Muscle of leg (tissue), 16 donors: ENCODE measurements at places on chromosomes 4 and X. TPM values are rescaled to one million over a fixed set of nuclear protein-coding genes. Genes with fewer than 3 reads are reported as not detected.

GRCh38 chr4:187070158-187070557 lies 346.5 kb upstream of the FAT1 start:
- DNase-seq: no peak
- H3K27ac ChIP-seq: no peak overlapping the region
- H3K27me3 ChIP-seq: no peaks in the 10 kb centered on the region
- no peak overlapping the region for H3K4me3 ChIP-seq

- no peak overlapping the region for H3K4me3 ChIP-seq
- DNase-seq: no peak
- H3K27ac ChIP-seq: no peak overlapping the region
- H3K36me3 ChIP-seq: peaks cover 10% of the 10 kb centered on the region
Measured at GRCh38 chr4:13452927-13453579, 31.1 kb downstream of the RAB28 start.

DNA sequence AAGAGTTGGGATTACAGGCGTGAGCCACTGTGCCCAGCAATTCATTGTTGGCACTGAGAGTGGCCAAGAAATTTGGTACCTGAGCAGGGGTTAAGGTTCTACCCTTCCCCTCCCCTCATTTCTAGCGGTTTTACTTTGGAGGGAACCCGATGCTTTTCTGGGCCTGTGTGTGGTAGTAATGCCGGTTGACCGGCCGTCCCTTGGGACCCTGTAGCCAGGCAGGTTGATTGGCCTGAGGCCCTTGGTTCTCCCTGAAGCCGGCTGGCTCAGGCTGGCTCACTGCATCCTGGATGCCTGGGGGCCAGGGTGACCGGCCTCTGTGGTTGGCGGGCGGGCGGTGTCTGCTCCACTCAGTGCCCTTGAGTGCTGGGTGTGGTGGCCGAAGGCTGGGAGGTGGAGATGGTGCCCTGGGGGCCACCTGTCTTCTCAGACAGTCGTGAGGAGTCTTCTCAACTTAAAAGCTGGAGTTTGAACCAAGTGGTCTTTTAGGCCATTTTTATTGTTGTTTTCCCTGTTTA lies 45.6 kb downstream of the RGS12 start:
- H3K4me3 ChIP-seq: no peak overlapping the region
- H3K36me3 ChIP-seq: peaks cover 7% of the 10 kb centered on the region
- no peak for DNase-seq
- no peaks in the 10 kb centered on the region for H3K27me3 ChIP-seq
- peaks cover 8% of the 10 kb centered on the region for H3K4me1 ChIP-seq

DNA sequence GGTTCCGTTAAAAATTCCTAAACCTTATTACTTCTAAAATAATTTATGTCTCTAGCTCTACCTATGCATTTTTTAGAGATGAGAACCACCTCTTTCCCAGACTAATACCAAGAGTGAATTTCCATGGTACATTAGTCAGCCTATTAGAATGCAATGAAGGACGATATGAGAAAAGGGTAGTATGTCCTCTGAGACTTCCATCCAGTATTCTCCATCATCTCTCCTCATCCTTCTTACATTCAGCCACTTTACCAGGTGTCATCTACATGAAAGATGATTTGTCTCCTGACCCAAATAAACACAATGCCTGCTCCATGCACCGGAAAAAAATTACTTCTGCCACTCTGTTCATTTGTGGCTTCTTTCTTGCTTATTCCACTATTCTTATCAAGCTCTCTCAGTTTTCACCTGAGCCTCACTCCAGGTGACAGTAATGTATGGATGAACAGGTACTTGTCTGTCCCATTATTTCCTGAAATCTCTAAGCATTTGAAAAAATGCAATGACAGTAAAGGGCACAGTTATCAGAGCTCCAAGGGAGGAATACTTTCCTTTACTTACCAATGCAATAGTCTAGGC lies 97.9 kb downstream of the MAB21L2 start:
- no peaks in the 10 kb centered on the region for H3K4me1 ChIP-seq
- no peak for DNase-seq
- no peak overlapping the region for H3K27ac ChIP-seq
- H3K36me3 ChIP-seq: no peaks in the 10 kb centered on the region
- no peaks in the 10 kb centered on the region for H3K27me3 ChIP-seq

DNA sequence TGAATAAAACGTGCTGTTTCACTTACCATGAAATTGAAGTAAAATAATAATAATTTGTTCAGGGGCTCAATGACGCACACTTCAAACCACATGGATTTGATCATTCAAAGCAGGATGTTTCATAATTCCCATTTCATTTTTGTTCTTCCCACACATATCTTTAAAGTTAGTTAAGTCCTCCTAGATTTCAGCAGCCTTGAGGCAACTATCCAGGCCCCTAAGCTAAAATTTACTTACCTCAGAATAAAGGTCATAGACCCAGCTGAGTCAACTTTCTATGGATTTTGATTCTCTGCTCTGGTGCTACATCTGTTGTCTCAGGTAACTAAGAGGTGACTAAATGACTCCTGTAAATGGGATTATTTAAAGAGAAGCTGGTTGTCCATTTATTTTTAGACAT lies 25.0 kb downstream of the GPR174 start:
- H3K36me3 ChIP-seq: no peaks in the 10 kb centered on the region
- DNase-seq: no peak
- peak overlapping the region; percentile 0 for H3K27ac ChIP-seq

The TLR1 gene
- total RNA-seq: 4.7 TPM

- H3K4me1 ChIP-seq: no peaks in the 10 kb centered on the region
- no peak for DNase-seq
- no peak overlapping the region for H3K27ac ChIP-seq
- no peaks in the 10 kb centered on the region for H3K27me3 ChIP-seq
- H3K36me3 ChIP-seq: no peaks in the 10 kb centered on the region
Measured at GRCh38 chrX:25383196-25383595, 367.4 kb upstream of the ARX start.

DNA sequence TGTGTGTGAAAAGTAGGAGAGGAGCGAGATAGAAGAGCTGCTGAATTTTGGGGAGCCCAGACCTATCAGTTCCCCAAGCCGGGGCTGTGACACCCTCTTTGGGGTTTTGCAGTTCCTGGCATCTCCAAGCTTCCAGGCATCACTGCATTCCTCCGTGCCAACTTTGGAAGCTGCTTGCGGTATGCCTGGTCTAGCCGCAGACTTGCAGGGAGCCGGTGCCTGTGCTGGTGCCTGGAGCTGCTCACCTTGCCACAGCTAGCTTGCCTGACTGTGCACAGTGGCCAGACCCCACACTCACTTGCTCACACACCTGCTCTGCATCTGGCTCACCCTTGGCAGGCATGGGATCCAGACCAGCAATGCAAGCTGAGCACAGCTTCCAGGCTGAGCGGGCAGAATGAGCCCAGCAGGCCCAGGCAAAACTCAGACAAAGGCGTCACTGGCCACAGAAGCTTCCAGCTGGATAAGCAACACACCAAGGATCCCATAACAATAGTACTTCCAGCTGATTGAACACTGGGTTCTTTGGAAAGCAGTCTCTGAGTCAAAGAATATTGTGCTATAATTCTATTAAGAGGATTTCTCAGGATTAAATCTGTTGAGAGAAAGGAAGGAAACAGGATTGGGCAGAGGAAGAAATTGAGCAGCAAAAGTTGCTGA lies 390.9 kb downstream of the TEX13C start:
- no peak overlapping the region for H3K4me3 ChIP-seq
- H3K27ac ChIP-seq: no peak overlapping the region
- H3K4me1 ChIP-seq: no peaks in the 10 kb centered on the region

- H3K36me3 ChIP-seq: no peaks in the 10 kb centered on the region
- H3K4me3 ChIP-seq: no peak overlapping the region
- no peak for DNase-seq
Measured at GRCh38 chr4:140103676-140104075, 50.3 kb downstream of the MAML3 start.

The STOX2 gene
- total RNA-seq: 7.3 TPM

The IL21 gene
- not detected for total RNA-seq

DNA sequence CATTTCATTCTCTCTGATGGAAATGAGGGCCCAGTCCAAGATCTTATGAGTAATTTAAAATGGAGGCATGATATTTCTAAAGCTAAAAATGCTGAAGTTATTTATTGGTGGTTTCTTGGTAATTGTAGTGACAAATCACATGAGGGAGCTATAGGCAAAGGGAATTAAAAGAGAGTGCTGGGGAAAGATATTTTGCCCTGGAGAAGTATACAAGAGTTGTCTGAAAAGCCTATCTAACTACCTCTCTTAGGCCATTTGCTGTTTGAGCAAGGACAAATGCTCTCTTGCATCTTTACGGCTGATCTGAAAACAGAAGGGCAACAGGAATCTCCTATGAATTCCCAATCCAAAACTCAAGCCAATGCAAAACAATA lies 89.4 kb downstream of the FMR1NB start:
- no peaks in the 10 kb centered on the region for H3K27me3 ChIP-seq
- no peak overlapping the region for H3K27ac ChIP-seq
- H3K36me3 ChIP-seq: no peaks in the 10 kb centered on the region
- no peak overlapping the region for H3K4me3 ChIP-seq

The TEX13D gene
- total RNA-seq: 0.04 TPM

GRCh38 chr4:61003301-61003700 lies 196.8 kb upstream of the ADGRL3 start:
- H3K27me3 ChIP-seq: no peaks in the 10 kb centered on the region
- DNase-seq: no peak
- no peaks in the 10 kb centered on the region for H3K36me3 ChIP-seq
- H3K27ac ChIP-seq: no peak overlapping the region
- no peaks in the 10 kb centered on the region for H3K4me1 ChIP-seq

The CXCL5 gene
- total RNA-seq: 0.04 TPM

- H3K4me1 ChIP-seq: no peaks in the 10 kb centered on the region
- H3K27ac ChIP-seq: no peak overlapping the region
- no peak for DNase-seq
Measured at GRCh38 chr4:2910409-2910808, 52.8 kb downstream of the NOP14 start.

DNA sequence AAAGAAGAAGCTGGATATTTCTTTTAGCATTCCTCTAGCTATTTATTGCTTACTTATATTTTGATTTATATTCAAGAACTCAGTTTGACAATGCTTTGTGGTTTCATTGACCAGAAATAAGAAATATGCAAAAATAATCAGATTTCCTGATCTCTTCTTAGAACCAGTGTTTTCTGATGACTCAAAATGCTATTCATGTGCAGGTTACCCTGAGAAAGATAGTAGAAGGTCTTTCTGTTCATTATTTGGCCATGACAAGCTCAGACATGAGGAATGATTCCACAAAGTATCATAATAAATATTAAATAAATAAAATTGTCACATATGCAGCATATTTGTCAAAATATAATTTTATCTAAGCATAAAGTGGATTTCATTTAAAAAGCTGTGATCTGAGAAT lies 24.1 kb downstream of the ADH7 start:
- no peaks in the 10 kb centered on the region for H3K27me3 ChIP-seq
- no peak overlapping the region for H3K4me3 ChIP-seq
- H3K36me3 ChIP-seq: no peaks in the 10 kb centered on the region
- no peak for DNase-seq
- H3K27ac ChIP-seq: no peak overlapping the region

The MAGEA2B gene
- not detected for total RNA-seq

GRCh38 chr4:80948995-80949394 lies 81.5 kb upstream of the BMP3 start:
- no peak overlapping the region for H3K4me3 ChIP-seq
- no peak for DNase-seq
- no peaks in the 10 kb centered on the region for H3K27me3 ChIP-seq
- H3K4me1 ChIP-seq: no peaks in the 10 kb centered on the region
- H3K36me3 ChIP-seq: no peaks in the 10 kb centered on the region

The NUDT11 gene
- total RNA-seq: 4.7 TPM

GRCh38 chrX:30589146-30589888 lies 11.8 kb upstream of the TASL start:
- no peaks in the 10 kb centered on the region for H3K27me3 ChIP-seq
- peak; percentile 53 for DNase-seq
- no peaks in the 10 kb centered on the region for H3K4me1 ChIP-seq

- no peaks in the 10 kb centered on the region for H3K27me3 ChIP-seq
- H3K27ac ChIP-seq: no peak overlapping the region
- H3K36me3 ChIP-seq: no peaks in the 10 kb centered on the region
- no peaks in the 10 kb centered on the region for H3K4me1 ChIP-seq
Measured at GRCh38 chr4:119314356-119314755, 7.6 kb downstream of the FABP2 start.

The MXRA5 gene
- 47.2 TPM for total RNA-seq

GRCh38 chrX:53479301-53479700 lies 45.1 kb upstream of the HSD17B10 start:
- H3K4me3 ChIP-seq: no peak overlapping the region
- H3K27ac ChIP-seq: no peak overlapping the region
- H3K4me1 ChIP-seq: no peaks in the 10 kb centered on the region
- no peak for DNase-seq
- peaks cover 46% of the 10 kb centered on the region for H3K27me3 ChIP-seq

The NAP1L2 gene
- 1.3 TPM for total RNA-seq

DNA sequence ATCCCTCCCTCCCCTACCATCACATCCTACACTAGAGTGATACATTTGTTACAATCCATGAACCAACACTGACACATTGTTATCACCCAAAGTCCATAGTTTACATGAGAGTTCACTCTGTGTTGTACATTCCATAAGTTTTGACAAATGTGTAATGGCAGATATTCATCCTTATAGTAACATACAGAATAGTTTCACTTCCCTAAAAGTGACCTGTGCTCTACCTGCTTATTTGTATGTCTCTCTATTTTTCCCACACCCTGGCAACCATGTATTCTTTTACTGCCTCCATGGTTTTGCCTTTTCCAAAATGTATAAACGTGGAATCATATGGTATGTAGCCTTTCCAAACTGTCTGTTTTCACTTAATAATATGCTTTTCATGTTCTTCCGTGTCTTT lies 42.2 kb upstream of the HPGD start:
- no peak overlapping the region for H3K4me3 ChIP-seq
- H3K36me3 ChIP-seq: no peaks in the 10 kb centered on the region
- no peaks in the 10 kb centered on the region for H3K27me3 ChIP-seq
- no peaks in the 10 kb centered on the region for H3K4me1 ChIP-seq

DNA sequence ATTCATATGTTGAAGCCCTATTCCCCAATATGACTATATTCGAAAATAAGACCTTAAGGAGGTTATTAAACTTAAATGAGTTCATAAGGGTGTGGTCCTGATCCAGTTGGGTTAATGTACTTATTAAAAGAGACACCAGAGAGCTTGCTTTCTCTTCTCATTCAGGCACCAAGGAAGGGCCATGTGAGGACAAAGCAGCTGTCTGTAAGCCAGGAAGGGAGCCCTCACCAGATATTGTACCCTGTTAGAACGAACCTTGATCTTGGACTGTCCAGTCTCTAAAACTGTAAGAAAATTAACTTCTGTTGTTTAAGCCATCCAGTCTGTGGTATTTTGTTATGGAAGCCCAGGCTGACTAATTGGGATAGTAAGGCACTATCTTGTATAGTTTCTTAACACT lies 9.1 kb upstream of the YTHDC1 start:
- no peaks in the 10 kb centered on the region for H3K36me3 ChIP-seq
- peaks cover 5% of the 10 kb centered on the region for H3K27me3 ChIP-seq
- no peak overlapping the region for H3K27ac ChIP-seq

- peak; percentile 32 for DNase-seq
- H3K27me3 ChIP-seq: peaks cover 33% of the 10 kb centered on the region
- no peak overlapping the region for H3K27ac ChIP-seq
- no peaks in the 10 kb centered on the region for H3K36me3 ChIP-seq
- H3K4me3 ChIP-seq: no peak overlapping the region
Measured at GRCh38 chrX:15373976-15374375, 10.2 kb downstream of the VEGFD start.
